Stimulated activated CD4-positive, alpha-beta T cell treated with anti-CD3 and anti-CD28 coated beads, Interleukin-1b, Interleukin-23, amount 100 ng/mL, for 48 hours (primary cell): ENCODE measurements at places on chromosomes 12 and 14.

GRCh38 chr14:54606631-54607133, 39.8 kb downstream of the SAMD4A start:
- DNase-seq: no peak

DNA sequence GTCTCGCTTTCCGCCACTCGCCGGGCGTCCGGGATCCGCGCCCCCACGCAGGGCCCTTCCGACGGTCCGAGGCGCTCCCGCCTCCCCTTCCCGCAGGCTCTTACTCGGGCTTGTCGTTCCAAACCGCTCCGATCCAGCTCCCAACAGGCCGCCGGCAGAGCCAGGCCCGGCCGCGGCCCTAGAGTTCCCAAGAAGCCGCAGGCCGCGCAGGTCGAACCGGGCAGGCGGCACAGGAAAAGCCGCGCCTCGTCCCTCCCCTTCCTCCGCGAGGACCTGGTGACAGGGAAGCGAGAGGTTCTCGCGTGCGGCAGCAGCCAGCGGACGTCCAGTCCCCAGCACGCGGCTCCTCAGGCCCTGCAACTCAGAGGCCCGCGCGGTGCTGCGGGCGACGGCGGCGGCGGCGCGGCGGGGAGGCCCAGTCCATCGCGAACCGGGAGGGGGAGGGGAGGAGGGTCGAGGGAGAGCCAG, 272 bp downstream of the HECTD1 start:
- no peak for DNase-seq

GRCh38 chr14:28953973-28954372, 187.4 kb downstream of the FOXG1 start:
- DNase-seq: no peak

- no peak for DNase-seq
Measured at GRCh38 chr12:76303365-76303764, 44.9 kb downstream of the BBS10 start.

GRCh38 chr12:130674676-130675075, 41.4 kb downstream of the RIMBP2 start:
- no peak for DNase-seq

DNA sequence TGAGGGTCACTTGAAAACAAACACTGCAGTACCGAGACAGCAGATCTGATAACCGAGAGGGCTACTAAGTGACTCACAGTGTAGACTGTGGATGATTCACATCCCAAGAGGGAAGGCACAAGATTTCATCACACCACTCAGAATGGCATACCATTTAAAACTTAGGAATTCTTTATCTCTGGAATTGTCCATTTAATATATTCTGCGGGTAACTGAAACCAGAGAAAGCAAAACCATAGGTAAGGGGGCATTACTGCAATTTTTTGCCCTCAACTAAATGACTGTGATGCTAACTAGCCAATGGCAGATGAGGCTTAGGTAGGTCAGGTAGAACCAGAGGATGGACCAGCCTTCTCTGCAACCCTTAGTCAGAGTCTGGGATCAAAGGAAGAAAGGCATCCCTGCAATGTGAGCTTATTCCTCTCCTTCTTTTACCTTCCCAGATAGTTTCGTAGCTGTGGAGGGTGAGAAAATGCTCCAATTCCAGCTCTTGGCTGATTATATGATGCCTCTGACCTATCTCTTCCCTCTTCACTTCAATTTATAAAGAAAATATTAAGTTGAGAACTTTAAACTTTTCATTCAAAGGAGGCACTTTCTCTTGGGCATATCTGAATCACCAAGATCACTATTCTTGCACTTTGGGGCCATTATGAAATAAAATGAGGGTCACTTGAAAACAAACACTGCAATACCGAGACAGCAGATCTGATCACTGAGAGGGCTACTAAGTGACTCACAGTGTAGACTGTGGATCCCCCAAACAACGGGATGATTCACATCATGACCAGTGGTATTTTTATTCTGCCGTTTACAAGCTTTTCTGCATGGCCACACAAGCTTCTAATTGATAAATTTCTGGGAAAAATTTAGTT, 6.8 kb downstream of the ART4 start:
- DNase-seq: no peak

GRCh38 chr14:93690146-93690545, 98.1 kb downstream of the PRIMA1 start:
- DNase-seq: no peak

GRCh38 chr14:76780875-76781647, 19.8 kb downstream of the VASH1 start:
- DNase-seq: no peak

GRCh38 chr14:23055621-23056144, 1.6 kb downstream of the CDH24 start:
- no peak for DNase-seq

DNA sequence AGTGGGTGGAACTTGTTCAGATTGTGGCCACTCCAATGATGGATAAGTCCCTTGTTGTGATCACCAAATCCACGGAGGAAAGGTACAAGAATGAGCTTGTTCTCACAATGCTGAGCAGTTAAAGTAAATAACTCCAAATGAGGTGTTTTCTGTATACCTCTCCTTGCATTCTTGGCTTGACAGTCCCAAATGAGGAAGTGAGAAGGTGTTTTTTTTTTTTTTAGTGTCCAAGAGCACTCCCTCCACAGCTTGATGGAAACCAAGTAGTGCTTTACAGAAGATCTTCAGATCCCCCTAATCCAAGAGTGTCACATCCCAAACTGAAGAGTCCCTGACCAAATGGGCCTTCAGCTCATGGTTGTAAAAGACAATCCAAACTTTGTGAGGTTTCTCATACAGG, 153.6 kb downstream of the ATP23 start:
- no peak for DNase-seq

DNA sequence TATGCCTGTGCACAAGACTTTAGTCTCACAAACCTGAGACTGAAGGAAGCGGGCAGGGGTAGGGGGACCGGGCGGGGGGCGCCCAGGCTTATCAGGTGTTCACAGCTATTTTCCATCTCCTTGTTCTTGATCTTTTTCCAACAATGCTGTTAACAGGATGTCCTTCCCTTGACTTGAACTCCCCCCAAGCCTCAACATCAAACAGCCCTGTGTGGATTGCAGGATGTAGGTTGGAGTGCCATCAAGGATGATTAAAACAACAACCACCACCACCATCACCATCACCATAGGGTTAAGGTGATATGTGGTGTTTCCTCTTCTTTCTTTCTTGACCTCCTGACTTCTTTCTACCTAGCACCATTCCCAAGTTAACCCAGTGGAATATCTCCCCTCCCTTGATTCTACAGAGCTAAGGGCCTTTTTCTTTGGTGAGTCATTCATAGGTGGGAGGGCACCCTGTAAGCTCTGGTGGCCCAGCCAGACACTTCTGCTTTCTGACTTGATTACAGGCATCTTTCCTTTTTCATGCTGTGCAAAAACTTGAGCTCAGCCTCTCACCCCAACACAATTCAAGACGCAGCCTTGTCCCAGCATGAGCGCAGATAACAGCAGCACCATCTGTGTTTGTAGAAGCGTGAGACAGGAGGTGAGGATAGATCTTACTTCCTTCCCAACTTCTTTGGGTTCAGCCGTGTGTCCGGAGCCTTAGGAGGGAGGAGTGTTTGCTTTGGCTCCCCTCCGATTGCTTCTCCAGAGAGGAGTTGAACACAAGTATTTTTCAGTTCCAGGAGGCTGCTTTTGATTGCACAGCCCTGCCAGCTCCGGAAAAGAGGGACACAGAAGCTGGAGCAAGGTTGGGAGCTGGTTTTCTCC, 26.8 kb downstream of the FLVCR2 start:
- DNase-seq: no peak

DNA sequence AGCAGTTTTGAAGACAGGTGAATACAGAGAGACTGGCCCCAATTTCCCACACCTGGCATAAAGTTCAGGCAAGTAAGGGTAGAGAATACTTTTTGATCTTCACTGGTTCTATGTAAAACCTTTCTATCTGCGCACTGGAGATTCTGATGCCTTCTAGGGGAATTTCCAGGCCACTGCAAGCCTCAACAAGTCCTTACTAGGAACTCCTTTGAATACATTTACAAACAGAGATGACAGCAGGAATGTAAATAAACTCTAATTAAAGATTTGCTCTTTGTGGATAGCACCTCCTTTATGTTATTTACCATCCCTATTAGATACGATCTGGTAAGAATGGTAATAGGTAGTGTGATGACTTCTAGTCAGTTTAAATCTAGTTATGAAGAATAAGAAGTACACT, 69.2 kb downstream of the NTN4 start:
- no peak for DNase-seq

- no peak for DNase-seq
Measured at GRCh38 chr12:113077057-113077858, 20.7 kb downstream of the DTX1 start.

GRCh38 chr14:66445936-66446335, 40.2 kb upstream of the CCDC196 start:
- no peak for DNase-seq

DNA sequence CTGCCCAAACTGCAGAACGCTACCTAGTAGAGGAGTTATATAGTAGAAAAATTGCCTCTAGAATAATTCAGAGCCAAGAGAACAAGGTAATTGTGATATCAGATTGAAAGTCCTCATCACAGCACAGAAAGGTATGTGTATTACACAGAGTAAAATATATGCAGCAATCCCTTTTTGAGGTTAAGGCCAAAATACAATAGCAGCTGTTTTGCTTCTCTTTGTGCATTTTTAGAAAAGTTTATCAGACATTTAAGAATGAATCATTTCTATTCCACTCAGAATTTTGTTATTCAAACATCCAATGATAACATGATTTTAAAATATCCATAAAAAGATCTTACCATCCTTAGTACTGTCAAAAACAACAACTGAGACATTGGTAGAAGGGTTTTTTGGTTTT, 45.1 kb downstream of the GNPTAB start:
- no peak for DNase-seq
